ENCODE measurements at places on chromosomes 2 and 18. TPM values are rescaled to one million over a fixed set of nuclear protein-coding genes. Genes with fewer than 3 reads are reported as not detected.

Gene CAVIN2
- 30.7 TPM for total RNA-seq

DNA sequence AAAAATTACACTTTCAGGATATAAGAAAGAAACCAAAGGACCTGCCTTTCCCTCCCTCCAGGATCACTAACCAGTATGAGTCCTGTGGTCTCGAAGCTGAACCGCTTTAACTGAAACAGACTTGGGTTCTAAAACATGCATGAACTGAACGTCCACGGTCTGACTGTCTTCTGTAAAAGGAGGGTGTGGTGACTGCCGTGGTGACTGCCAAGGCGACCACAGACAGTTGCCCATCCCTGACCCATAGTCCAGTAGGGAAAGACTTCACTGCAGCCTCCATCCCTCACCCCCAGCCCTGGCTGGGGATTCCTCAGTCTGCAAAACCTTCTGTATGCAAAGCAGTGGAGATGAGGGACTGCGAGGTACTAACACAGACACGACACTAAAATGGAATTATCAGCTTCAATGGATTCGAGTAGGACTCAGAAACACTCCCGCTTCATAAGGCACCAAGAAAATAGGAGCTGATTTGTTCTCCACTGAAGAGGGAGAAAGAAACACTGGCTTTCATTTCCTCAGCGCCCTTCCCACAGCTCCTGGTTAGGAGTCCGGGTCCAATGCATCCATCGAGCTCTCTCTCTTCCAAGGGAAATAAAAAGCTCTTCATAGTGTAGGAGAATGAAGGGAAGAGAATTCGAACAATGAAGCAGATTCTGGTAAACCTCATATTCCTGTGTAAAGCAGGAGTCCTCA is 197.2 kb downstream of the HDAC4 start:
- DNase-seq = no peak

- peak; percentile 92 for DNase-seq
These were observed at the start of gene LIMS1 for GRCh38 chr2:108533832-108534583. Gene LIMS1, plus strand, starts transcription at chr2:108534470. Its CDS starts 93 bp downstream, at chr2:108534563.

Gene GAD1
- 0.66 TPM for total RNA-seq

Gene TRMT61B
- total RNA-seq = 13.8 TPM

Gene RAPGEF4
- 11.6 TPM for total RNA-seq

Gene C2orf92
- total RNA-seq = 11.2 TPM

DNA sequence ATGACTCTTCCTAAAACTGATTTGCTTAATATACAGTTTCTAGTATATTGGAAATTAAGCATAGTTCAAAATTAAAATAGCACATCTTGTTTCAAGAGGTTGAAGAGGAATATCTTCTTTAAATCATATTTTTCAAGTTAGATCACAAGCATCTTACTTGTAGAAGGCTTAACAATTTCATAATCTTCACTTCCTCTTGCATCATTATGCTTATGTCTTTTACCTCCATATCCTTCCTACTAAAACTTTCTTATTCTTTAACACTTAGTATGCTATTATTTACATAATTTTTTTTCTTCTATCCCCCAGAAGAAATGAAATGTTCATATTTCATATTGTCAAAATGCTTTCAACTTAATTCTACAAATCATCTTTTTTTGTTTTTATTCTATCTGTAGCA is 1354.9 kb upstream of the TMEFF2 start:
- DNase-seq = no peak

GRCh38 chr2:28424799-28425463 is 32.3 kb downstream of the FOSL2 start:
- DNase-seq = no peak

- no peak for DNase-seq
These were observed 81.3 kb downstream of the STRADB start for GRCh38 chr2:201532686-201533304.

Gene NCKAP5
- 1.1 TPM for total RNA-seq

- DNase-seq = no peak
These were observed 26.8 kb upstream of the SPATA3 start for GRCh38 chr2:230968921-230969658.

- no peak for DNase-seq
These were observed 60.5 kb upstream of the PMAIP1 start for GRCh38 chr18:59839246-59839645.

- DNase-seq = no peak
These were observed 3.9 kb downstream of the KCTD1 start for GRCh38 chr18:26544451-26544850.

- DNase-seq = no peak
These were observed 5.5 kb upstream of the GPR45 start for GRCh38 chr2:105236060-105236424.

DNA sequence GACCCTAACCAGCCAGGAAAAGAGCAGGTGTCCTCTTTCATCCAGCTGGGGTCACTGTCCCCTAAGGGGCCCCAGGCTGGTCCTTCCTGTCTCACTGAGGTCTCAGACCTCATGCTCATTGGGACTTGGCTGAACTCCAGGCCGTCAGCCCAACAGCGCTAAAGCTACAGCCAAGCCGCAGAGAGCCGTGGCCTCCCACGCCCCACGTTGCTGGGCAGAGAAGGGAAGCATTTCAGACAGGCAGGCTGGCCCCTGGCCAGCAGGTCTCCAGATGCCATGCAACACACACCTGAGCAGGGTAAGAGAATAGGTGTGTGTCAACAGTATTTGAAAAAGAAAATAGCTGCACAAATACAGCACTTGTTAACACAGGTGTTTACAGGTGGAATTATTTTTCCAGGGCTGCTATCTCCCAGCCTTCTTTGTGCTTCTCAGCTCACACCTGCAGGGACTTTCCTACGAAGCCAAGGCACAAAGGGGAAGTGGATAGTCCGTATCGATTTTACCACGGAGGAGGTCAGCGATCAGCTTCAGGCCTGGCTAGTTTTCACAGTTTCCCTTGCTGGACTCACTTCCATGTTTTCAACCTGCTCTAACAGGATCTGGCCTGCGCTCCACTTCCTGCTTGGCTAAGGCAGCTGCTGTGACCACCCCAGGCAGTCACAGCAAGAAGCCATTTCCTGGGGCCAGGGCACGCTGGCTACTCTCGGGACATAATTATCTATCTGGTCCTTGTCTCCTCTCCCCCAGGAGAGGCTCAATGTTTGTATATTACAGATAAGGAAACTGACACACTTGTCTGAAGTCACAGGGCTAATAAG is 156.1 kb upstream of the ID2 start:
- peak; percentile 85 for DNase-seq

Gene ZEB2
- total RNA-seq = 53.7 TPM

Gene MYO5B
- total RNA-seq = 2.4 TPM
